ENCODE measurements at places on chromosomes 3 and 15. TPM values are rescaled to one million over a fixed set of nuclear protein-coding genes. Genes with fewer than 3 reads are reported as not detected.
A peak's percentile ranks its signal among the peaks of the same experiment; 100 is the strongest.

GRCh38 chr15:76939715-76940114 lies 8.2 kb downstream of the RCN2 start:
- no peak overlapping the region for H3K27ac ChIP-seq
- DNase-seq: no peak
- no peak overlapping the region for H3K4me3 ChIP-seq

DNA sequence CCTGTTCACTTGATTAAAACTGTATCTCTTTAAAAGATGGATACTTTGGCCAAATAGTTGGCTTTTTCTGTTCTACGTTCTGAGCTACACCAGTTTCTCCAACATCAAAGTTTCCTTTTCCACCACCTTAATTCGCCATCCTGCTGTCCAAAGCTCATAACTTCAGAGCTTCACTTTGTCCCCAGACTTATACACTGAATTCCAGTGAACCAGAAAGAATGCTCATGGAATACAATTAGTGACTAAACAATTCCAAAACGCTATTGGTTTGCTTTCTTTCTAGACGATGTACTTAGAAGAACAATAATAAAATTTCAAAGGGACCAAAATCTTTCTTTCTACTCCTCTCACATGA lies 23.2 kb downstream of the GPR15 start:
- H3K4me1 ChIP-seq: peaks cover 12% of the 10 kb centered on the region
- no peak for DNase-seq
- no peak overlapping the region for H3K4me3 ChIP-seq
- no peak overlapping the region for H3K27ac ChIP-seq
- H3K27me3 ChIP-seq: no peaks in the 10 kb centered on the region

GRCh38 chr3:71127052-71127831 lies 456.3 kb downstream of the FOXP1 start:
- peaks cover 4% of the 10 kb centered on the region for H3K36me3 ChIP-seq
- no peaks in the 10 kb centered on the region for H3K27me3 ChIP-seq
- H3K4me3 ChIP-seq: no peak overlapping the region
- H3K4me1 ChIP-seq: peaks cover 29% of the 10 kb centered on the region

P2RY1 gene
- 10.9 TPM for polyA plus RNA-seq

GRCh38 chr3:125005222-125005621 lies 50.6 kb downstream of the HEG1 start:
- H3K27ac ChIP-seq: peak overlapping the region; percentile 96
- H3K36me3 ChIP-seq: peaks cover 6% of the 10 kb centered on the region
- no peaks in the 10 kb centered on the region for H3K27me3 ChIP-seq
- peaks cover 43% of the 10 kb centered on the region for H3K4me1 ChIP-seq
- H3K4me3 ChIP-seq: no peak overlapping the region

GRCh38 chr15:23039917-23040281 lies 530 bp upstream of the TUBGCP5 start:
- H3K4me3 ChIP-seq: peak overlapping the region; percentile 42
- H3K27ac ChIP-seq: no peak overlapping the region
- no peaks in the 10 kb centered on the region for H3K27me3 ChIP-seq
- H3K4me1 ChIP-seq: no peaks in the 10 kb centered on the region
- DNase-seq: peak; percentile 2
- H3K36me3 ChIP-seq: peaks cover 9% of the 10 kb centered on the region

GRCh38 chr3:111852540-111852939 lies 6.5 kb upstream of the PHLDB2 start:
- H3K27me3 ChIP-seq: no peaks in the 10 kb centered on the region
- no peaks in the 10 kb centered on the region for H3K36me3 ChIP-seq
- DNase-seq: peak; percentile 37
- H3K27ac ChIP-seq: no peak overlapping the region
- H3K4me1 ChIP-seq: peaks cover 24% of the 10 kb centered on the region

DNA sequence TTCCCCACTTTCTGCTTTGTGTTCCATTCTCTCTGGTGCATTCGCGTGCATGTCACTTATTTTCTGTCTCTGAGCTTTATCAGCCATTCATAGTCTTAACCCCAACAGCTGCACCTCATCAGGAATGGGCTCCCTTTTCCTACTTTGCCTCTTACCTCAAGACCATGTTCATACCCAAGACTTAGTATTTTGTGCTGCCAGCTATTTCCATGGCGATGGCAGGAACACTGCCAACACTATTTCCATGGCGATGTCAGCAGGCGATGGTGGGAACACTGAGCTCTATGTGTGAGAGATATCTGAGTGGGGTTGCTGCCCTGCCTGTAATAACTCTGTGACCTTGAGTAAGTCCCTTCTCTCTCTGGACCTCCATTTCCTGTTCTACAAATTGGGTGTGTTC lies 5.5 kb downstream of the ZNF35 start:
- H3K36me3 ChIP-seq: peaks cover 66% of the 10 kb centered on the region
- no peak overlapping the region for H3K4me3 ChIP-seq
- H3K27ac ChIP-seq: no peak overlapping the region
- no peaks in the 10 kb centered on the region for H3K27me3 ChIP-seq

RYR3 gene
- 6.5 TPM for polyA plus RNA-seq

DNA sequence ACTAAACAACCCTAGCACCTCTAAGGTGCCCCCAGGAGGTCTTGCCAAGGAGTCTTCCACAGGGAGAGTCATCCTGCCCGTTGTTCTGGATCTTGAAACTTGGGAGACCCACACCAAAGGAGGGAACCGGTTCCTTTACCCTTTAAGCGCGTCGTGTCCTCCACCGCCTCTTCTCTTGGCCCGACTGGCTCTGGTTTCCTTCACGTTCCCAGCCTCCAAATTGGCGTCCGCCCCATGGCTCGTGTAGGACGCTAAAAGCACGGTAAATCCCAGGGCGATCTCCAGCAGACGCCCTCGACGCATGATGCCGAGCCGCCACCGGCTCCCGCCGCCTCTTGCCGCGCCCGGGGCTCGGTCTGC lies 1.1 kb downstream of the FBN1 start:
- no peak for DNase-seq
- peak overlapping the region; percentile 30 for H3K27ac ChIP-seq
- H3K4me1 ChIP-seq: no peaks in the 10 kb centered on the region
- H3K36me3 ChIP-seq: no peaks in the 10 kb centered on the region
- peaks cover 31% of the 10 kb centered on the region for H3K27me3 ChIP-seq

DNA sequence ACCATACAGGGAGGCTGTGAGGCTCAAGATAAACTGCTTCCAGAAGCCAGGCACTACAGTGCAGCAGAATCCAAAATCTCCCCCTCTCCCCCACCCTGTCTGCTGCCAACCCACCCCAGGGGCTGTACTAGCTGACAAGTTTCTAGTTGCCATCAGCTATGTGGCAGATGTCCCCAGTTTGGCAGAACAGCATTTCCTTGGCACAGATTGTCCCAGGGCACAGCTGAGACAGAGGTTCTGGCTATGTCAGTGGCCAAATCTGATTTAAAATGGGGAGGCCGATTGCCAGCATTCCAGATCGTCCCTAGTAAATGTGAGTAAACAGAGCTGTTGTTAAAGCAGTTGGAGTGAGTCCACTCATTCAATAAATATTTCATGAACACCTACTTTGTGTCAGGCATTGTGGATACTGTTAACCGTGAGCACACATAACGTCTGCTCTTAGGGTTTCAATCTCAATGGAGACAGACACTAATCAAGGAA lies 28.0 kb upstream of the CCDC174 start:
- no peaks in the 10 kb centered on the region for H3K36me3 ChIP-seq
- no peak overlapping the region for H3K27ac ChIP-seq
- H3K4me1 ChIP-seq: no peaks in the 10 kb centered on the region
- no peak overlapping the region for H3K4me3 ChIP-seq

- DNase-seq: peak; percentile 2
- H3K36me3 ChIP-seq: no peaks in the 10 kb centered on the region
- H3K4me1 ChIP-seq: no peaks in the 10 kb centered on the region
- no peaks in the 10 kb centered on the region for H3K27me3 ChIP-seq
- H3K4me3 ChIP-seq: no peak overlapping the region
These were observed 42.9 kb downstream of the CFAP20DC start for GRCh38 chr3:59006634-59007517.

DNA sequence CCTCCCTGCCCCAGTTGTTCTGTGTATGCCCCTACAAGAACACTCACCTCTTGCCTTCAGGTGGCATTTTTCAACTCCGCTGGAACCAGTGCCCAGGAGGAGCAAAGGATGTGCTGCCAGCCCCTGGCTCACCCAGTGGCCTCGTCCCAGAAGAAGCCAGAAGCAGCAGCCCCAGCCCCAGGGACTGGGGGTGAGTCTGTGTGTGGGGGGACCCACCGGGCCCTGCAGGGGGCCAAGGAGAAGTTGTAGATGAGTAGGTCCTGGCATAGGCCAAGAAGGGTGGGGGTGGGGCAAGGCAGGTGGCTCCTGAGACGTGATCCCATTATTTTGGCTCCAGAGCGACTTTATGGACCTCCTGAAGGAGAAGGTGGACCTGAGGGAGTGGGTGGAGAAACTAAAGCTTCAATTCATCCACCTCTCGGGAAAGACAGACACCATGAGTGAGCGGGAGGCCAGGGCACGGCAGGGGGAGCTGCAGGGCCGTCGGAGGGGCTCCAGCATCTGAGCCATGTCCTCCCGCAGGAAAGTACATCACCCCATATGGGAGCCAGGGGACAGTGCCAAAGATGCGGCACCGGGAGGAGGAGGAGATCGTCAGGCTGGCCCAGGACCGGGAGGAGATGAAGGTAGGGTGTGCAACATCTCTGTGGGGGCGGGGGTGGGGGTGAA lies 29.3 kb downstream of the NGRN start:
- H3K27me3 ChIP-seq: no peaks in the 10 kb centered on the region
- peak; percentile 5 for DNase-seq
- no peaks in the 10 kb centered on the region for H3K36me3 ChIP-seq
- H3K27ac ChIP-seq: peak overlapping the region; percentile 47

DNAJA4 gene
- 27.3 TPM for polyA plus RNA-seq

DNA sequence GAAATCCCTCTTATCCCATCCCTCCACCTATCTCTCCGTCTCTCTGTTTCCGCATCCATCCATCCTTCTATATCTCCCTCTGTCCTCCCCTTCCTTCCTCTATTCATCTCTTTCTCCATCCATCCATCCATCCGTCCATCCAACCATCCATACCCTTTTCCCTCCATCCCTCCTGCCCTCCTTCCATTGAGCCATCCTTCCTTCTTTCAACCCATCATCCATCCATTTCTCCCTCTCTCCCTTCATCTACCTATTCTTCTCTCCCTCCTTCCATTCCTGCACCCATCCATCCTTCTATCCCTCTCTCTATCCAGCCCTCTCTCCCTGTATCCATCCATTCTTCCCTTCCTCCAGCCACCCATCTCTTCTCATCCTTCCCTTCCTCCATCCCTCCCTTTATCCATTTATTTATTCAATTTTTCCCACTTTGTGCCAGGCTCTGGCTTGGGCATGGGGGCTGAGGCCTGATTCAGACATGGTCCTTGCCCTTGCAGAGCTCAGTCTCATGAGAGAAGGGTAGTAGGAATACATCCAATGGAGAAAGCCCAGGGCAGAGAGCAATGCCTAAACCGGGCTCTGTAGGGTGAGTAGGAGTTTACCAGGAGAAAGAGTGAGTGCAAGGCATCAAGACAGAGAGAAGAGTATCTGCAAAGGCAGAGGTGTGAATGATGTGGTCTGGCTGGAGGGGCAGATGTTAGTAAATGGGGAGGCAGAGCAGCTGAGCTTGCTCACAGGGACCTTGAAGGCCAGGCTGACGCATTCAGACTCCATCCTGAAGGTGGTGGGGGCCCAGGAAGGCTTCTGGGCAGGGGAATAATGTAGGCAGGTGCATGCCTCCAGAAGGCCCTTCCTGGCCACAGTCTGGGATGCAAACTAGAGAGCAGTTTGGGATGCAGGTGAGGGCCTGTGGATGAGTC lies 19.5 kb upstream of the FBLN2 start:
- no peak overlapping the region for H3K4me3 ChIP-seq
- H3K27me3 ChIP-seq: peaks cover 3% of the 10 kb centered on the region
- DNase-seq: no peak

COPB2 gene
- polyA plus RNA-seq: 132 TPM

MAP1A gene
- polyA plus RNA-seq: 5.4 TPM

KBTBD13 gene
- polyA plus RNA-seq: 0.04 TPM

ALDH1A3 gene
- 23.8 TPM for polyA plus RNA-seq

DNA sequence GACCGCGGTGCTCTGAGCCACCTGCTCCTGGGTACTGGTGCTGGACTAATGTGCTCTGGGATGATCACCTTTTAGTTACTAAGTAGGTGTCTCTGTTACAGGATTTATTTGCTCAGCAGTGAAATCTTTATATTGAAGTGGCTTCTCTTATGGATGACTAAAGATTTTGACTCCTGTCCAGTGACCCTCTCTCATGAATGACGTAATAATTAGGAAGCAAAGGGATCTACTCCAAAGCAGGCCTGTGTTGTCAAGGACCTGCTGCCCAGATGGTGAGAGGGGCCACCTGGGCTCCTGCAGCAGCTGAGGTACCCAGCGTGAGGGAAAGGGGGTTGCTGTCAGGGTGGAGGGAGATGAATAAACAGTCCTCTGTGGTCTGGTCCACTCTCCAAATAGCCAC lies 263.6 kb downstream of the GABRG3 start:
- no peak for DNase-seq
- no peaks in the 10 kb centered on the region for H3K4me1 ChIP-seq
- H3K27ac ChIP-seq: no peak overlapping the region
- no peaks in the 10 kb centered on the region for H3K36me3 ChIP-seq
- no peak overlapping the region for H3K4me3 ChIP-seq

DNA sequence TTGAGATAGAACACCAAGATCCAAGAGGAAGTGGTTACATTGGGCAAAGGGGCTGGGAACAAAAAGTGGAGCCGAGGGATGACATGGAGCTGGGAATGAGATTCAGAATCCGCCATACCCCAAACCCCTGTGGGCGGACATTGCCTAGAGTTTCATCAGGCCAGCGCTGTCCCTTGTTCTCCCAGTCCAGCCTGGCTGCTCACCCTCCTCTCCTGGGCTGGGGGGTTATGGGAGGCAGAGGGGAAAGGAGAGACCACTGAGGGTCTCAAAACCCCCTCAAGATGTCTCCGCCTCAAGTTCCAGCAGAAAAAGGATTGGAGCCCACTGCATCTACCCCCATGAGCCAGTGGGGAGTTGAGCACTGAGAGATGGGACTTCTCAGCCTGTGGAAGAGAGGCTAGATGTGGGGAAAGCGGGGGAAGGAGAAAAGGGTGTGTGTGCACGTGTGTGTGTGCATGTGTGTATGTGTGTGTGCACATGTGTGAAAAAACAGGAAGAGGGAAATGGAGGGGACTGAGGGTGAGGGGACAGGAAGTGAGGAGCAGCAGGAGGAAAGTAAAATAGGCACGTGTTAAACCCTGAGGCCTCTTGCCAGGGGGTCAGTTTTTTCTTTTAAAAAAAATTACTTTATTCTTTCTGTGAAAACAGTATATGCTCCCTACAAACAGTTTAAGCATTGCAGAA lies 14.3 kb downstream of the GRM2 start:
- DNase-seq: no peak
- no peaks in the 10 kb centered on the region for H3K36me3 ChIP-seq
- H3K4me1 ChIP-seq: no peaks in the 10 kb centered on the region
- H3K4me3 ChIP-seq: no peak overlapping the region
- no peak overlapping the region for H3K27ac ChIP-seq

C3orf20 gene
- not detected for polyA plus RNA-seq

- H3K4me3 ChIP-seq: no peak overlapping the region
- no peak overlapping the region for H3K27ac ChIP-seq
- peaks cover 7% of the 10 kb centered on the region for H3K4me1 ChIP-seq
- no peaks in the 10 kb centered on the region for H3K36me3 ChIP-seq
These were observed 123.1 kb downstream of the SMAD6 start for GRCh38 chr15:66825139-66825538.

GRCh38 chr15:29130951-29131839 lies 138.4 kb downstream of the NSMCE3 start:
- no peak overlapping the region for H3K4me3 ChIP-seq
- peaks cover 5% of the 10 kb centered on the region for H3K27me3 ChIP-seq
- no peak overlapping the region for H3K27ac ChIP-seq
- no peaks in the 10 kb centered on the region for H3K4me1 ChIP-seq

- H3K4me3 ChIP-seq: no peak overlapping the region
- no peaks in the 10 kb centered on the region for H3K36me3 ChIP-seq
- no peaks in the 10 kb centered on the region for H3K27me3 ChIP-seq
- H3K4me1 ChIP-seq: no peaks in the 10 kb centered on the region
These were observed 38.1 kb downstream of the FOXL2 start for GRCh38 chr3:138908846-138909245.

SKOR1 gene
- 0.28 TPM for polyA plus RNA-seq
